ENCODE measurements at places on chromosomes 13 and 19.

DNA sequence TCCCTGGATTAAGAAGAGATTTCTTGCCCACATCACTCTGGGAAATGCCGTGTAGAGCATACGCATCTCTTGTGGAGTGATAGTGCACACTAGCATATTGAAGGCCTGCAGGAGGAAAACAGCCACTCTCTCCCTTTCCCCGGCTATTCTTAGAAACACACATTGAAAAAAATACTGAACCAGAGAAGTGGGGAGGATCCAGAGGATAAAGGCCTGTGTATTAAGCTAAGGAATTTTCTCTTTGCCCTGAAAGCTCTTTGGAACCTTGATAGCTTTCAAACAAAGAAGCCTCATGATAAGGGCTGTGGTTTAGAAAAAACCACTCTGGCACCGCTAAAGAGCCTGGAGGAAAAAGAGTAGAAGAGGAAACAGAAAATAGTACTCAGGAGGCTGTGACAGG, 386.1 kb upstream of the NBEA start:
- DNase-seq: no peak

- peak; percentile 48 for DNase-seq
These were observed 1.8 kb downstream of the PCDH17 start for GRCh38 chr13:57633141-57633949.

- no peak for DNase-seq
These were observed 115.4 kb downstream of the FLT1 start for GRCh38 chr13:28379371-28380083.

GRCh38 chr19:38068826-38069225, 155.2 kb downstream of the DPF1 start:
- DNase-seq: no peak

DNA sequence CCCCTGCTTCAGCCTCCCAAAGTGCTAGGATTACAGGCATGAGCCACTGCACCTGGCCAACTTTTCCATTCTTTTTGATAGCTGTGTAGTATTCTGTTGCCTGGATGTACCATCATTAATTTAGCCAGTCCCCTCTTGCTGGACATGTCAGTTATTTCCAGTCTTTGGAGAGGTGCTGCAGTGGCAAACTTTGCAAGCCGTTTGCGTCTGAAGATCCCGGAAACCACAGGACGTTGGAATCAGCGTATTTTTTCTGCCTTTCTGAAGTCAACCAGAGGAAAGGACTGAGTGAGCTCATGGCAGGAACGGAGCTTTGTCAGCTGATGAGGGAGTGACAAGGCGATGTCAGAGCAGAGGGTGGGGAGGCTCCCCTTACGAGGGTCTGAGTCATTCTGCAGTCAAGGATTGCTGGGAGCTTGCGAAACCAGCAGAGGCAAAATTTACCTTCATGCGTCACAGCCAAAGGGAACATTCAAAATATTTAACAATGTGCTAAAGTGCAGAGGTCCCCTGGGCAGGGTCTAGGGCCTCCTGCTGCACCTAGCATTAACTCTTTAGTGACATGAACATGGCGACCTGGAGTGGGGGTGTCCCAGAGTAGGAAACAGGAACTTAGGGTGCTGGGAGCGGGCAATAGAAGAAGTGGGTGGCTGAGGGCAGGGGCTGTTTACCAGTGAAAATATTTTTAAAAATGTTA, 5.6 kb downstream of the C5AR1 start:
- no peak for DNase-seq

DNA sequence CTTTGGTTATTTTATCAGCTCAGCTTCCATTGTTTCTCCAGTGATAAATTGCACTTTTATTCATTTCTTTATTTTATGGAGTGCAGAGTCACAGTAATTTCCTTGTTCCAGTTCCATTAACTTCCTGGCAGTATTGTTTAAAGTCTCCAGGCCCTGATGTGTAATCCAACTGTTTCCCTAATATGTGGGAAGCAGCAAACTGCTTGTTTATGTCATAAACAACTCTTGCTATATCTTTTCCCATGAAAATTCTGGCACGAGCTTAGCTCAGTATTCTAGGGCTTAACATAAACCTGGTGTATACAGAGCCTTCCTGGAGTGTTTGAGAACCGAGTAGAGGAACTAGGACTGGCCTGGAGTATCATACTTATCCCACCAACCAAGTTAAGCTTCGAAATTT, 83.5 kb upstream of the ARGLU1 start:
- no peak for DNase-seq

- peak; percentile 80 for DNase-seq
These were observed 2.8 kb downstream of the S1PR5 start for GRCh38 chr19:10514211-10515145.

GRCh38 chr19:51289635-51290034, 21.8 kb upstream of the IGLON5 start:
- DNase-seq: no peak

GRCh38 chr13:112447761-112448603, 71.8 kb downstream of the SPACA7 start:
- DNase-seq: peak; percentile 18

DNA sequence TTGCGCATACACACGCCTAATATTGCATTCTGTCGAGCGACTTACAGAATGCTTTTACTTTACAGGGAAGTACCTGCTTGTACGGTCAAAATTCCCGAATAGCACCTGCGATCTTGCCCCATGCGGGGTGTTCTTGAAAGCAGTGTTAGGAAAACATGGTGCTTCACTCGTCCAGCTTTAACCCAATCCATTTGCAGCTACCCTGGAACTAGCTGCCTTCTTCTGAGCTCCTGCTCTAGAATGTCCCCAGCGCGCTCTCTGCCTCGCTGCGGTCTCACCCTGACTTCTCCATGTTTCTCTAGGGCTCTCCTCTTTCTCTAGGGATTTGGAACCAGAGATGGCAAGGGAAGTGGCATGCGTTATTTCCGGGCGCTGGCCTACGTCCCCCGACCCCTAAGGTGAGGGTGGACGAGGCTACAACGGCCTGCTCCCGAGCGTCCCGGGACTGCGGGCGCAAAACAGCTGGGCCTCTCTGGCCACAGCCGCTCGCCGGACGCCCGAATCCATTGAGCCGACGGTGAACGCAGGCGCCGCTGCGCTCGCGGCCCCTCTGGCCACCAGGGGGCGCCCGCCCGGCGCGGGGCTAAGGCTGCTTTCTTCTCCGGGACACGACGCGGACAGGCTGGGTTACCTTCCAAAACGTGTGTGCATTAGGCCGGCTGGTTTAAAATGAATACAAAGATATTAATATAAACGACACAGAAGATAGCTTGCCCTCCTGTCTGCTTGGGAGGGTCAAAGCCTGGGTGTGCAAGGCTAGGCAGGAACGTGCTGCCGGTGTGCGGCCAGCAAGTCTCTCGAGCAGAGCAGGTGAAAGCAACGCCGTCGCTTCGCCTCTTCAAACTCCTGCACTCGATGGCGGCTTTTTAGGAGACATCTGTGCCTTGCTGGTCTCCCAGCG, 1.8 kb upstream of the SPRY2 start:
- DNase-seq: peak; percentile 95

DNA sequence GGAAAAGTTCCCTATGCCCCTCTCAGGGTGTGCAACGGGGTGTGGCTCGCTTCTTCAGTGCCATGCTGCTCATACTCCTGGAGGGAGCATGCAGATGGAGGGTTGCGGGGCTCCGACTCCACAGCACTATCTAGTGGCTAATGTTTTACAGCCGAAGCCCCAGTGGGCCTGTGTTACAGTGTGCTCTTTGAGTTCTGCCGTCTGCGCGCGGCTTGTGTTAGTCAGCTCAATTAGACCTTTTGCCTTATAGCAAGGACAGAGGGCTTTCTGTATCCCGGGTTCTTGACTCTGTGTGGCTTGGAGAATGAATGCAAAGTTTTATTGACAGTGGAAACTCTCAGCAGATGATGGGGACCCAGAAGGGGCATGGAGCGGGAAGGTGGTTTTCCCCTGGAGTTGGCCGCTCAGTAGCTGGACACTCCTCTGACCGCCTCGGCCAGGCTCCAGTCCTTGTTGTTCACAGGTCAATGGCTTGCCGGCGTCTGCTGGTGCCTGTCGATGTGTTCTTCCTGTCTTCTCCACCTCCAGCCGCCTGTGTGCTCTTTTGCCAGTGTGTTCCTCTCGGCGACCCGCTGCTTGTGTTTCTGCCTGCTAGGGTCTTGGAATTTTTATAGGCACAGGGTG, 383.4 kb downstream of the LMO7 start:
- no peak for DNase-seq

DNA sequence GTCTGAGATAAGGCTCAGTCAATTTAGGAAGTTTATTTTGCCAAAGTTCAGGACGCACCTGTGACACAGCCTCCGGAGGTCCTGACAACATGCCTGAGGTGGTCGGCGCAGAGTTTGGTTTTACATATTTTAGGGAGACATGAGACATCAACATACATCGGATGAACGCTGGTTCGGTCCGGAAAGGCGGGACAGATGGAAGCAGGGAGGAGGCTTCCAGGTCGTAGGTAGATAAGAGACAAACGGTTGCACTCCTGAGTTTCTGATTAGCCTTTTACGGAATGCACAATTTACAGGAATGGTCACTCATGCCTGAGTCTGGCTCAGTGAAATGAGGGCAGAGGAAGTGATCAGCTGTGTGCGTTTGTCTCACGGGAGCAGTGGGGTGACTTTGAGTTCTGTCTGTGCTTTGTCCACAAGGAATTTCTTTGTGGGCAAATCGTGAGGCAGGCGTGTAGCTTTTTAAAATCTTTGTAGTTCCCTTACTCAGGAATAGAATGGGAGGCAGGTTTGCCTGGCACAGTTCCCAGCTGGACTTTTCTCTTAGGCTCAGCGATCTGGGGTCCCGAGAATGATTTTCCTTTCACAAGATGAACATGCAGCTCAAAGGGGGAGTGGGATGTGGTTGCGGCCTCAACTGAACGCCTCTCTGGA, 36.2 kb downstream of the C13orf46 start:
- no peak for DNase-seq

DNA sequence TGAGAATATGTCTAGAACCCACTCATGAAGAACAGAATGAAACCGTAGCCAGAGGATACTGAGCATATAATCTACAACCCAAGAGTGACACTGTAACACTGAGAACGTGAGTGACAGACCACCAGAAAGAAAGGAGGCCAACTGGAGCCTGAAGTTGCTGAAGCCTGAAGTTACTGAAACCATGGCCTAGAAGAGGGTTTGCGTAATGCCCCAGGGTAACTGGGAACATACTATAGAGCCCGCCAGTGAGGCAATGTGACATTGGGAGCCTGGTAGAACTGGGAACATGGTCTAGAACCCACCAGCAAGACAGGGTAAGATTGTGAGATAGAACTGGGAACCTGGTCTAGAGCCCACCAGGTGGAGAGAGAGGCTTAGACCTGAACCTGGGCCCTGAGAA, 15.5 kb upstream of the TNFSF14 start:
- no peak for DNase-seq
